Mesothelial cell of epicardium (in vitro differentiated cells): ENCODE measurements at places on chromosomes 1 and 21. TPM values are rescaled to one million over a fixed set of nuclear protein-coding genes. Genes with fewer than 3 reads are reported as not detected.

- no peak for DNase-seq
Observed at GRCh38 chr21:16794950-16795349, 717.9 kb upstream of the CXADR start.

DNA sequence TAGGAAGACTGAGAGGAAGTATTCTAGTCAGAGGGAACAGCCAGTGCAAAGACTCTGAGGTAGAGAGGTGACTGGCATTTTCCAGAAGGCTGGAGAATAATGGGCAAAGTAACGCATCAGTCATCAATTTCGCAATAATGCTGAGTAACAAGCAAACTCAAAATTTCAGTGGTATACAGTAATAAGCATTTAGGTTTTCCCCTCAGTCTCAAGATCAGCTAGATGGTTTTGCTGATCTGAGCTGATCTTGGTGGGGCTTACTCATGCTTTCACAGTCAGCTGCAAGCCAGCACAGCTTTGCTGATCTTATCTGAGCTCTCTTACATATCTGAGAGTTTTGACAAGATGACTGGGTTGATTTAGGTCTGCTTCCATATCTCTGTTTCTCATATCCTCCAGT lies 108.7 kb downstream of the TSEN15 start:
- no peak for DNase-seq

FAM72C gene
- 1.4 to 2.0 TPM (median 1.7 TPM) in 3 replicates for total RNA-seq

HTR6 gene
- total RNA-seq = 0.11 to 0.24 TPM (median 0.11 TPM) in 3 replicates

CBR3 gene
- total RNA-seq = 0.31 TPM in 1 of 3 replicates, not detected in the others

SLC44A5 gene
- 3.9 to 4.3 TPM (median 4.1 TPM) in 3 replicates for total RNA-seq
